HCT116 (cell line): ENCODE measurements at places on chromosomes 12 and 14.

GRCh38 chr14:100142073-100143040, 17.1 kb downstream of the DEGS2 start:
- no peak for DNase-seq
- no peaks in the 10 kb centered on the region for H3K27me3 ChIP-seq
- no peak overlapping the region for H3K27ac ChIP-seq
- H3K4me1 ChIP-seq, result peaks cover 11% of the 10 kb centered on the region
- H3K4me3 ChIP-seq, result no peak overlapping the region

DNA sequence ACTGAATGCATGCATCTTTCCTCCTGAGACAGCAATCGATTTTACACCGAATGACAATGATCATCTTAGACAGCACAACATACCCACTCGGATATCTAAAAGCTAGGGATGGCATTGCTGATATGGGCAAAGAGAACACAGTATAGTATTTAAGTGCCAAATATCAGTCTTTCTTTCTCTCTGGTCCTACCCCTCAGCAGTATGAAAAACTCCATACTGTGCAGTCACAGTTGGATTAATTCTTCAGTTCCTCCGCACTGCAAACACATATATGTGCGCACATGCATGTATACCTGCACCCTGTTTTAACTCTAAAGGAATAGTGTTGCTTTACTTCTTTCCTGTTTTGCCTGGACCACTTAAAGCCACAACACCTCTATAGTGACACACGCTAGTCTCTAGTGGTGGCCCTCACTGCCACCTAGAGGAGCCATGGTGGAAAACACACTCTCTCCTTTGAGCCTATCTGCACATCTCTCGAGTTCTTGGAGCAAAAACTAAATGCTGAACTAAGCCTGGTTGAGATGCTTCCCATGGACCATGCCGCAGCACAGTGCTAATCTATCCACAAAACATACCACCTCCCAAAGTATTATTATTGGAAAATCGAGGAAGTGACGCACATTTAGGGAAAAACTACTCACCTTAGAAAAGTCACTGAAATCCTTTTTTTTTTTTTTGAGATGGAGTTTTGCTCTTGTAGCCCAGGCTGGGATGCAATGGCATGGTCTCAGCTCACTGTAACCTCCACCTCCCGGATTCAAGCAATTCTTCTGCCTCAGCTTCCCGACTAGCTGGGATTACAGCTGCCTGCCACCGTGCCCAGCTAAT, 11.9 kb downstream of the TMEM52B start:
- H3K36me3 ChIP-seq, result no peaks in the 10 kb centered on the region
- peak; percentile 56 for DNase-seq
- H3K4me3 ChIP-seq, result no peak overlapping the region
- peaks cover 20% of the 10 kb centered on the region for H3K4me1 ChIP-seq
- no peak overlapping the region for H3K27ac ChIP-seq

DNA sequence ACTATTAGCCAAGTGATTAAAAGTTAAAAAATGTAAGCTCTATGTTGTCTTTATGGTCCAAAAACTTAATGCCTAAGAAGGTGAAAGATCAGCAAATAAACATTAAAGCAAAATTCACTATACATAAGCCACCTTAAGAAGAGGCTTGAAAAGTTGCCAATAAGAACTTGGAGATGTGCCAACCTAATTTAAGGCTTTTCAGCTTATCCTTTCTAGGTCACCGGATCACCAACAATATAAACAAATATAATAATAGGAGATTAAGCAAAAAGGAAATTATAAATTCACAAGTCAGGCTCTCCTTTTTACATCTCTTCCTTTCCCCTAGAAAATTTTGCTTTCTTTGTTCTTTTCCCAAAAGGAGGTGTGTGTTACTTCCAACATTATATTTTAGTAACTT, 30.9 kb downstream of the SLC2A3 start:
- H3K27me3 ChIP-seq, result no peaks in the 10 kb centered on the region
- DNase-seq, result no peak
- peaks cover 8% of the 10 kb centered on the region; the same call in 1 of the 2 replicates for H3K4me1 ChIP-seq
- H3K27ac ChIP-seq, result no peak overlapping the region
- no peak overlapping the region for H3K4me3 ChIP-seq

- DNase-seq, result no peak
- no peaks in the 10 kb centered on the region for H3K27me3 ChIP-seq
- H3K4me1 ChIP-seq, result no peaks in the 10 kb centered on the region
- H3K36me3 ChIP-seq, result no peaks in the 10 kb centered on the region
- no peak overlapping the region for H3K4me3 ChIP-seq
Measured at GRCh38 chr14:81295958-81296923, 75.5 kb upstream of the GTF2A1 start.

GRCh38 chr12:128693771-128694170, 130.0 kb downstream of the SLC15A4 start:
- no peak for DNase-seq
- no peak overlapping the region for H3K27ac ChIP-seq
- H3K4me3 ChIP-seq, result no peak overlapping the region
- H3K36me3 ChIP-seq, result no peaks in the 10 kb centered on the region
- H3K4me1 ChIP-seq, result no peaks in the 10 kb centered on the region
- no peaks in the 10 kb centered on the region for H3K27me3 ChIP-seq

GRCh38 chr14:55915456-55915855, 202.8 kb upstream of the PELI2 start:
- H3K4me3 ChIP-seq, result no peak overlapping the region
- no peaks in the 10 kb centered on the region for H3K36me3 ChIP-seq
- no peaks in the 10 kb centered on the region for H3K4me1 ChIP-seq
- DNase-seq, result no peak
- H3K27me3 ChIP-seq, result peaks cover 45% of the 10 kb centered on the region

GRCh38 chr12:31119192-31119802, 45.6 kb downstream of the DDX11 start:
- no peak overlapping the region for H3K27ac ChIP-seq
- no peak for DNase-seq
- peak overlapping the region; percentile 57 for H3K4me3 ChIP-seq
- H3K27me3 ChIP-seq, result no peaks in the 10 kb centered on the region

GRCh38 chr12:77999074-77999715, 168.5 kb downstream of the NAV3 start:
- no peaks in the 10 kb centered on the region for H3K36me3 ChIP-seq
- H3K27ac ChIP-seq, result no peak overlapping the region
- DNase-seq, result no peak
- no peaks in the 10 kb centered on the region for H3K4me1 ChIP-seq
- no peaks in the 10 kb centered on the region for H3K27me3 ChIP-seq

DNA sequence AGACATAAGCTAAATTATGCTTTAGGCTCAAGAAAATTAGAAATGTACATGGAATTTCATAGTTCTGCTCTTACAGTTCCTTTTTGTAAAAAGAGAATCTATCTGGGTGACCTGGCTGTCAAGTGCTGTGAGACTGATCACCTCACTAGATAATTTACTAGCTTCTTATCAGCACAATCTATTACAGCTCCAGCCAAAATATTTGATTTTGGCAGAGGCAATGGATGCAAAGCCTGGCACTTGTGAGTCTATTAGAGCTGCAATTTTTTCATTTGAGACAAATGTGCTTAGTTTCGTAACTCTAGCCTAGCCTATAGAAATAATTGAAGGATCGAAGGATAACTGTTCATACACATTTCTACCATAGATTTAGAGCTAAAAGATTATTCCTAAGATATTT, 927.5 kb downstream of the SLC6A15 start:
- DNase-seq, result no peak
- H3K4me3 ChIP-seq, result no peak overlapping the region
- H3K36me3 ChIP-seq, result no peaks in the 10 kb centered on the region

GRCh38 chr12:3493859-3494176, 2.8 kb downstream of the PRMT8 start:
- DNase-seq, result no peak
- H3K27me3 ChIP-seq, result peaks cover 51% of the 10 kb centered on the region
- H3K27ac ChIP-seq, result no peak overlapping the region
- no peak overlapping the region for H3K4me3 ChIP-seq
- no peaks in the 10 kb centered on the region for H3K36me3 ChIP-seq

- H3K36me3 ChIP-seq, result peaks cover 14% of the 10 kb centered on the region
- no peak overlapping the region for H3K27ac ChIP-seq
- DNase-seq, result no peak
- no peaks in the 10 kb centered on the region for H3K4me1 ChIP-seq
- no peak overlapping the region for H3K4me3 ChIP-seq
Measured at GRCh38 chr12:6458281-6459003, 6.6 kb downstream of the TAPBPL start.

GRCh38 chr14:104941508-104942365, 17.1 kb downstream of the PLD4 start:
- no peaks in the 10 kb centered on the region for H3K4me1 ChIP-seq
- no peaks in the 10 kb centered on the region for H3K36me3 ChIP-seq
- H3K27me3 ChIP-seq, result no peaks in the 10 kb centered on the region
- DNase-seq, result no peak

DNA sequence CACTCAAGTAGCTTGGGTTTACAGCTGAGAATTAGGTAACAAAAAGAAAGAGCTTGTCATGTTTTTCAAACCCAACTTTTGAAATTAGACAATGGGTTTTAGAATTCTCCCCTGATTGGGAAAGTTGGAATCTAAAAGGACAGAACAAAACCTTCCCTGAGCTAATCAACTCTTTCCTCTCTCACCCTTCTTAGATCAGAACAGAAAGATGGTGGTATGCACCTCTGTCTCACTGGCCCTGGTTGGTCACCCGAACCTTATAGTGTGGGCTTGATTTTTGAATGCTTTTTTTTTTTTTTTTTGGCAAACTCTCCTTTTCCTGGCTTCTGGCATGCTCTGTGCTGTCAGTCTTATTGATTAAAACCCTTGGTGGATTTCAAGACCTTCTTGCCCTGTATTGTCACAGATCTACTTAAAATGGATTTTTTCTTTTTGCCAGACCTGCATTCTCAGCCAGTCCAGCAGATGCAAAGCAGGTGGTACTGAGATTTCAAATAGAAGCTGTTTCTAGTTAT, 251.1 kb upstream of the RMST start:
- H3K27ac ChIP-seq, result no peak overlapping the region
- DNase-seq, result no peak
- H3K4me3 ChIP-seq, result no peak overlapping the region
- no peaks in the 10 kb centered on the region for H3K27me3 ChIP-seq
- no peaks in the 10 kb centered on the region for H3K36me3 ChIP-seq
- H3K4me1 ChIP-seq, result no peaks in the 10 kb centered on the region

DNA sequence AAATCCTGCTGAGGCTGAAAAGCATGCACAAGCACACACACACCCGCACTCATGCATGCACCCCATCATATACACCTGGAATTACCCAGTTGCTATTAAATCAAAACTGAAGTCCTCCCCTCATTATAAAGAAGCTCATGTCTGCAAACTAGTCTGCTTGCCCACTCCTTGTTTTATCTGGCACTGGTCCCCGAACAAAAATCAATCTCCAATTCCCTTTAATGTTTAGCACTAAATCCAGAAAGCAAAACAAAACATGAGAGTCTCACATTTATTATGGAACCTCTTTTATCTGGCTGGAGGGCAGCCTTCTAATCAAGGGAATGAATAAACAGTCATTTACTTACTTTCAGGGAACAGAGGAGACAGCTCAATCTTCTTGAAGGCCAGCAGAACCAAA, 1093.4 kb upstream of the FLRT2 start:
- no peak overlapping the region for H3K27ac ChIP-seq
- H3K36me3 ChIP-seq, result no peaks in the 10 kb centered on the region
- no peak for DNase-seq
- no peaks in the 10 kb centered on the region for H3K4me1 ChIP-seq
- no peaks in the 10 kb centered on the region for H3K27me3 ChIP-seq
- no peak overlapping the region for H3K4me3 ChIP-seq

- no peak overlapping the region for H3K27ac ChIP-seq
- H3K27me3 ChIP-seq, result no peaks in the 10 kb centered on the region
Measured at GRCh38 chr12:64058541-64059265, 163.4 kb downstream of the KICS2 start.

- H3K36me3 ChIP-seq, result no peaks in the 10 kb centered on the region
- H3K4me1 ChIP-seq, result no peaks in the 10 kb centered on the region
- DNase-seq, result no peak
- no peak overlapping the region for H3K4me3 ChIP-seq
Measured at GRCh38 chr14:42200957-42201356, 594.3 kb downstream of the LRFN5 start.
